ENCODE measurements at places on chromosomes 1 and 21.

GRCh38 chr1:206496131-206496793, 11.1 kb upstream of the RASSF5 start:
- H3K27ac ChIP-seq: no peak overlapping the region
- peaks cover 1% of the 10 kb centered on the region for H3K36me3 ChIP-seq
- no peak for DNase-seq
- no peaks in the 10 kb centered on the region for H3K27me3 ChIP-seq
- no peaks in the 10 kb centered on the region for H3K4me1 ChIP-seq
- H3K4me3 ChIP-seq: no peak overlapping the region

DNA sequence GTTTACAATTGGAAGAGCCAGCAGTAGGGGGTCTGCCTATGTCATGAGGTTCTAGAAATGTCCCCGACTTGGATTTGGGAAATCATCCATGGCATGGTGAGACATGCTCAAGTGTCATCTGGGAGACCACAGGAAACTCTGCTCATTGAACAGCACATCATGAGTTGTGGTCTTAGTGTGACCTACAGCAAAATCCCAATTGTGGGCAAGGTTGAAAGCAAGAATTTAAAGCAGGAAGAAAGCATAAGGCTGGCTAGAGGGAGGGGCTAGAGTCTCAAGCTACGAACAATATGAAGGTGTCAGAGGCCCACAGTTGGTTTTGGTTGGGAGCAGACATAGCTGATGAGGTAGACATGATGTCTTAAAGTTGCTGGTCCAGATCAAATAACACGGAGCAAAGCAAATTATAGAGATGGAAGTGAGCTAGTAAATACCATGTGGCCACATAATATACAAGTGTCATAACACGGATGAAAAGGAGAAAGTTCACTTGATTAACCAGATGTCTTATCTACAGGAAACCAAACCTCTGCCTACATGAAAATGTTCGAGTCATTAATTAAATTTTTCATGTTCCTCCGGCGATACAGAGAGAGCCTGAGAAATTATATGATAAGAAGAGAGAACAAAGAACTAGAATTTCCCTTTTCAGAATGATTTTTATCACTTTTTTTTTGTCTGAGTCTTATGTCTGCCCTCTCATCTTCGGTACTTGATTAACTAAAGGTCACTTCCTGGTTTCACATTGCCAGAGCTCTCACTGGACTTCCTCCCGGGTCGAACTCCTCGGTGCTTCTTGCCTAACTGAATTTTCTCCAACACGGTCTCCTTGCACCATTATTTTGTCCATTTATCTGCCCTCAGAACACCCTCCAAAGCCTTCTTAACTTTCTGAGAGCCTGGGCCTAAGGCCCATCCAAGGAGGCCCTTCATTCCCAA, 67.5 kb upstream of the DUSP10 start:
- no peak overlapping the region for H3K4me3 ChIP-seq
- DNase-seq: no peak
- H3K4me1 ChIP-seq: no peaks in the 10 kb centered on the region
- H3K27ac ChIP-seq: no peak overlapping the region
- H3K27me3 ChIP-seq: no peaks in the 10 kb centered on the region

DNA sequence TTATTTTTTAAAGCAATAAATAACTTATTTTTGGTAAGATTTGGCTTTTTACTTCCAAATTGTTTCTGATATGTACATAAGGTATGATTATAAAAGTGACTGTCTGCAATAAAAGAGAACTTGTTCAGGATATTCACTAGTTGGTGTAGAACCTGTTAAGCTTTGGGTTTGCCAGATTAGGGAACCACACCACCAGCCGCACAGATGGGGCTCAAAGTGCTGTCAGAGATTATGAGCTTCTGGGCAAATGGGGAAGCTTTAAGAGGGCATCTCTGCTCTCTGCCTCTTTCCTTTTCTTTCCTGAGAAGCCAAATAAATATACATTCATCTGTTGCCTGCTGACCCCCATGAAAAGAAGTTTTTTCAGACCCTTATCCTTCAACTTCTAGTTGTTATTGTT, 25.4 kb downstream of the IVNS1ABP start:
- H3K27me3 ChIP-seq: no peaks in the 10 kb centered on the region
- peaks cover 1% of the 10 kb centered on the region for H3K36me3 ChIP-seq
- H3K4me3 ChIP-seq: no peak overlapping the region
- DNase-seq: no peak

- no peak overlapping the region for H3K4me3 ChIP-seq
- H3K27ac ChIP-seq: no peak overlapping the region
- no peaks in the 10 kb centered on the region for H3K27me3 ChIP-seq
These were observed 13.8 kb upstream of the SLC2A7 start for GRCh38 chr1:9039761-9040658.

DNA sequence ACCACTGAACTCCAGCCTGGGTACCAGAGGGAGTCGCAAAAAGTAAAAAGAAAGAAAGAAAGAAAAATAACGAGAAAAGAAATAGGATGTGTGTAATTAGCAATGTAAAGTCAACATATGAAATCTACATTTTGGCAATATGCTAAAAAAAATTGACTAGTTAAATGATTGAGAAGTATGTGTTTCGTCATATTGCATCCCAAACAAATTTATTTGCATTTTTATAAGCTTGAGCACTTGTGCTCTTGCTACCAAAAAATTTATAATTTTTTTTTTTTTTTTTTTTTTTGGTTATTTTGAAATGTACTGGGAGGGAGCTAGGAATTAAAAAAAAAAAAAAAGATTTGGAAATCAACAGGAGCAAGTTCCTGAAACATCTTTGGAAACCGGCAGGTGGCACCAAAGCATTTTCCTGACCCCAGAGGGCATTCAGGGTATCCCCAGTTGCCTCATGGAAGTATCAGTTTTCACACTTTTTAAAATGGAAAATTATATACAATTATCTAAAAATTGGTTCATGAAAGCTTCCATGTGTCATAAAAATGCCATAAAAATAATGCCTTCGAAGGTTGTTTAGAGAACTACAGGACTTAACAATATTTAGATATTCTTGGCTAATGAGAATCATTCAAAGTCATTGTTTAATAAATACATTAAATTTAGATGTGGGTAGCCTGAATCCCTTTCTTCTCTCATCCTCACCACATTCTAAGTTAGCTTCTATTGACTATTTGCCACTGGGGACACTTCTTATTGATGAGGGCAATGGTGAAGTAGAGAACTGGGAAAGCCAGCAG, 4.8 kb upstream of the HEATR1 start:
- H3K4me1 ChIP-seq: no peaks in the 10 kb centered on the region
- H3K36me3 ChIP-seq: no peaks in the 10 kb centered on the region
- H3K4me3 ChIP-seq: no peak overlapping the region
- no peaks in the 10 kb centered on the region for H3K27me3 ChIP-seq
- no peak overlapping the region for H3K27ac ChIP-seq

DNA sequence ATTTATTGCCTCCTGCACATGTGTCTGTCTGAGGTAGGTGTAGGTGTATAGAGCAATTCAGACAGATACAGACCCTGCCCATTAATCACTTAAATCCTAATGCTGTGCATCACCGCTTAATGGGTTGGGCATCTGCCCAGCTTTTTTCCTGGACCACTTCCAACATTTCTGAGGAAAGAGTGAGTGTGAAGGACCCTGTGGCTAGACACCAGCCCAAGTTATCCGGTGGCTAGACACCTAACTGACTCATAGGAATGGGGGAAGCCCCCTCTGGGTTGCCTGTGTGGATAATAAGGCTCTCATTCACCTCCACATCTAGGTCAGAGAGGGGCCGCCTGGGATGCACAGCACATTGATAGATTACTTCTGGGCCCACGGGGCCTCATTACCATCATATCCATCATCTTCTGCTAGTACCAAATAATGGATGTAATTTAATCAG, 121.1 kb upstream of the RAVER2 start:
- no peaks in the 10 kb centered on the region for H3K4me1 ChIP-seq
- no peak for DNase-seq
- H3K36me3 ChIP-seq: no peaks in the 10 kb centered on the region
- no peaks in the 10 kb centered on the region for H3K27me3 ChIP-seq
